Left ventricle myocardium superior (tissue), 1 donor: ENCODE measurements at places on chromosomes 4 and X.

GRCh38 chr4:150212485-150212884 is 134.2 kb downstream of the DCLK2 start:
- no peak for DNase-seq

DNA sequence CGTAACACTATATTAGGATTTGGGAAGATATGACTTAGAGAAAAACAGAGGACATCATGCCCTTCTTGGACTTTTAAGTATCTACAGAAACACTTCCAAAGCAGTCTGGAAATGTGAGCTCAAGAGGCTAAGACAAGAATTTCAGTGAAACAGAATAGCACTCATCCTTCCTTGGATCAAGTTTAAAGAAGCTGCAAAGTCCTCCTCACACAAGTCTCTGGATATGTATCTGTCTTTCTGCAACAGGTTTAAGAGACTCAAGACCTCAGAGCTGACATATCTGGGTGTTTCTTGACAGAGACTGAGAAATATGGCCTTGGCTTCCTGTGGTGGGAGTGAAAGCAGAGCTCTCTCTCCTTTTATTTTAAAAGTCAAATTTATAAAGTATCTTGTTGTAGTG is 82.5 kb upstream of the GIMD1 start:
- no peak for DNase-seq

- no peak for DNase-seq
Observed at GRCh38 chrX:17411205-17411604, 36.2 kb downstream of the NHS start.

GRCh38 chrX:40470830-40471429 is 109.8 kb upstream of the ATP6AP2 start:
- DNase-seq = no peak

DNA sequence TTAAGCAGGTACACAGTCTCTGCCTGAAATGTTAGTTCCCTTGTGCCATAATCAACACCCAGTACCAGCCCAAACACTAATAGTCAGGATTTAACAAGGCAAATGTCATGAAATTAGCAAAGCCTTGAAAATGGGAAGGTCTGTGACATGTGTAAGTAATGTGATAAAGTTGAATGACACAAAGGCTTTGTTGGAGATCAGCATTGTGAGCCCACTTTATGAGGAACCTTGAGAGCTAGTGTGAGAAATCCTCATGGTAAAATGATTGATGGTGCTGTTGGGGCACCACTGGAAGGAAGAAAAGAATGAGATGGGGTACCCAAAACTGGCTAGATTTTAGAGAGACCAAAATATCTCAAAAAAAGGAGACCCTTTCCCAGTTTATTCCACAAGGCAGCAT is 3.3 kb upstream of the LIN54 start:
- DNase-seq = no peak

- DNase-seq = no peak
Observed at GRCh38 chrX:123184866-123185276, 793 bp downstream of the GRIA3 start.

DNA sequence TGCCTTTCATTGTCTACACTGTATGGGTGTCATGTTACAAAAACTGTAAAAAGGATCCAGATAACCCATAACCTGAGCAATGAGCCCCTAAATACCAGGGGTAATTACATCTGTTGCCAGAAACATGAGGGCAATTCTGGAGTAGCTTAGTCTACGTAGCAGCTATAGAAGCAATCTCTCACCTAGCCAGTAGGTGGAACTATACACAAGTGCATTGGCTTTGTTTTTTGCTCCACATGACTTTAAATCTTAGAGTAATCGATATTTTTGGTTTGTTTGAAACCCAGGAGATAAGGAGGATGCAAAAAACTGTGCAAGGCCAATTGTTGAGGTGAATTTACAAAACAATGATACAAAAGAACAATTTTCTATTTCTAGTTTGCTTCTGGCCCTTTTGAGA is 57.5 kb downstream of the GPR82 start:
- DNase-seq = no peak

GRCh38 chr4:42653626-42654560 is 3.0 kb downstream of the ATP8A1 start:
- no peak for DNase-seq

DNA sequence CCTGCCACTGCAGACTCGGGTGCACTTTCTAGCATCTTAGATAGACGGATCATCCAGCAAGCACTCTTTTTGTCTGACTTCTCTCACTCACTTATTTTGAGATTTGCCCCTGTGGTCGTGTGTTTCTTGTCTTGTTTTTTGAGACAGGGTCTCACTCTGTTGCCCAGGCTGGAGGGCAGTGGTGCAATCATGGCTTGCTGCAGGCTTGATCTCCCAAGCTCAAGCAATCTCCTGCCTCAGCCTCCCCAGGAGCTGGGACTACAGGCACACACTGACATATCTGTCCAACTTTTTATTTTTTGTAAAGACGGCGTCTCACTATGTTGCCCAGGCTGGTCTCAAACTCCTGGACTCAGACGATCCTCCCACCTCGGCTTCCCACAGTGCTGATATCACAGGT is 26.7 kb downstream of the FGFR3 start:
- DNase-seq = no peak

- DNase-seq = no peak
Observed at GRCh38 chrX:148624951-148625474, 124.6 kb downstream of the AFF2 start.

DNA sequence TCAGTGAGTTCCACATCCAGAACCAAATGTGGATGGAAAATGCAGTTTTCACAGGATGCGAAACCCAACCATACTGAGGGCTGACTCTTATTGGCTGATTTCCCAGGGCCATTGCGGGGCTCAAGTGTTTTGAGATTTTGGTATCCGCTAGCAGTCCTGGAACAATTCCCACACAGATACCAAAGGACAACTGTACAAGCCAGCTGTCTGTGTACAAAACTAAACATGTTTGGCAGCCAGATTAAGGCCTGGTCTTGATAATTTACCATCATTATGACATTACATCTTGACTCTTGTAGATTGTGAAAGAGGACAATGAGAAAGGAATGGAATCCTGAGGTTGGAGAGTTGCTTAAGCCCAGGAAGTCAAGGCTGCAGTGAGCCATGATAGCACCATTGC is 121.9 kb downstream of the DKK2 start:
- no peak for DNase-seq

- peak; percentile 45 for DNase-seq
Observed at GRCh38 chr4:118265312-118266144, 87.3 kb downstream of the PRSS12 start.

DNA sequence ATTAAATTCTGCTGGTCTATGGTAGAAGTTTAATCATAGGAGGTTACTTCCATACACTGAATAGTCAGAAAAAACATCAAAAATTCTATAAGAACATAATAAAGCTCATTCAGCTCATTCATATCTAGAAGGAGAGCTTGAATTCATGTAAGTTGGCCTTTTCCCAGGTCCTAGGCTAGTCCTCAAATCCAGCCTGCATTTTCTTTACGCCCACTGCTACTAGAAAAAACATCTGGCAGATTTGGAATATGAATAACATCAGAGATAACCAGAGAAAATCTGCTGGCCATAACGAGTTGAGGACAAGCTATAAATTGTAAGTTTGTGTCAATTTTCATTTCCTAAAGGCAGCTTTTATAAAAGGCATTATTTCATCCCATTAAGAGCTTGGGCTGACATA is 95.5 kb downstream of the MXRA5 start:
- no peak for DNase-seq

DNA sequence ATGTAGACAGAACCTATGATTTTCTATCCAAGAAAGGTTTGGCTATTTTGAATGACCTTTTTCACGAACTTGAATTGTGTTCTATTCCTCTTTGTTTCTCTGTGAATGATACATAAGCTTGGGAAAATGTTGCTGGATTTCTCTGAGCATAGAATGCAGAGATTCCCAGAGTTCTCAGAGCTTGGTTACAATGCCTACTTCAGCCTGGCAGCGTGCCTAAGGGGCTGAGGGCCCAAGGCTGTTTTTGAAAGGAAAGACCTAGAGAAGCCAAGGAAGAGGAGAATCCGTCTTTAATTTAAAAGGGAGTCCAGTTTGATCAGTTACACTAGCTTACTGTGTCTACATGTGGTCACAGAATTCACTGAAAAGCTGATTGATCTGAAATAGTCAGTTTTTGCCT is 55.3 kb upstream of the CXorf51B start:
- no peak for DNase-seq

DNA sequence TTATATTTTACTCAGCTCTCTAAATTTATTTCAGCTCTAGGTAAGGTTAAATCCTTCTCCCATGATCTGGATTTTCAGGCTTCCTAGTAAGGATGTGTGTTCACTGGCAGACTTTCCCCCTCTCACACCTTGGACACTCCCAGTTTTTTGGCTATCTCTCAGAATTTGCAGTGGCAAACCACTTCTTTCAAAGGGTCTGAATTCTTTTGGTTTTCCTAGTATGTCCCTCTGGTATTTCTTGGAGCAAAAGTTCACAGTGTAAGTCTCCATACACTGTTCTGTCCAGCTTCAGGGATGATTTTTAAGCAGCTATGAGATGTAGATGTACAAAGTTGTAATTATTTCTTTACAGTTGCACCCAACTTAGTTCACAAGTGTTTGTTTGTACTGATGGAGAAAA is 653.8 kb upstream of the GALNT7 start:
- no peak for DNase-seq

DNA sequence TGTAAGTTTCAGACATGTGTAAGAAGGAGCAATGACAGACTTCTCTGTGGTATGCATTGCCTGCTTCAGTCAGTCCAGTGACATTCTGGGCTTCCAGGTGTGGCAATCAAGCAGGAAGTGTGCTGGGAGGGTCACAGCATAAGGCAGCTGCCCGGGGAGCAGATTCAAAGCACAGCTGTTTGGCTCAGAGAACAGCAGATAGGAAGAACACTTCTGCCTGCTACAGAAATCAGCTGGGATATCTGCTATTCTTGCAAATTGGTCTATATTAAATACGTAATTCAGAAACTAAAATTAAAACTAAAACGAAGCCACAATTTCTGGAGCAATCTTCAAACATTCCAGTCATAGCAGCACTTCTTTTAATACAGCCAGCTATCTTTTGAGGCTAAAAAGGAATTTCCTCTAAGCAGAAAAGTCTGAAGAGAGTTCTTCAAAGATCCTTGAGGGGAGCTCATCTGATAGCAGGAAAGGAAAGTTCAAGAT is 47.5 kb upstream of the GALNT7 start:
- no peak for DNase-seq

DNA sequence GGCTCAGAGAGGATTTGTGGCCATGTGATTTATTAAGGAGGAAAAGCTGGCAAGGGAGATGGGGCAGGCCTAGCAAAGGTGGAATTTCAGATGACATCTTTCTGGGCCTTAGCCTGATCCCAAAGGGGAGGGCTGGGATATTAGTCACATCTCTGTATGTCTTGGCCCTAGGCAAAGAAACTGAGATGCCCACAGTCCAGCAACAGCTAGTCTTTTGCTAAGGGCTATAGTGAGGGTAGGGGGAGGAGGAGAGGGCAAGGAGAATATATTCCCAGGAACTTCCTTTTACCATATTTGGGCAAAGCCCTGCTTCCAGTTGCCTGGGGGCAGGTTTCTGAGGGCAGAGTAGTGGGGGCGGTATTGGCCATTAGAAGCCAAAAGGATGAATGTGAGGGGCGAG is 209.8 kb upstream of the NR3C2 start:
- no peak for DNase-seq

- DNase-seq = no peak
Observed at GRCh38 chrX:111259559-111259958, 10.7 kb downstream of the CAPN6 start.

- DNase-seq = no peak
Observed at GRCh38 chr4:89582756-89583505, 254.0 kb downstream of the SNCA start.

DNA sequence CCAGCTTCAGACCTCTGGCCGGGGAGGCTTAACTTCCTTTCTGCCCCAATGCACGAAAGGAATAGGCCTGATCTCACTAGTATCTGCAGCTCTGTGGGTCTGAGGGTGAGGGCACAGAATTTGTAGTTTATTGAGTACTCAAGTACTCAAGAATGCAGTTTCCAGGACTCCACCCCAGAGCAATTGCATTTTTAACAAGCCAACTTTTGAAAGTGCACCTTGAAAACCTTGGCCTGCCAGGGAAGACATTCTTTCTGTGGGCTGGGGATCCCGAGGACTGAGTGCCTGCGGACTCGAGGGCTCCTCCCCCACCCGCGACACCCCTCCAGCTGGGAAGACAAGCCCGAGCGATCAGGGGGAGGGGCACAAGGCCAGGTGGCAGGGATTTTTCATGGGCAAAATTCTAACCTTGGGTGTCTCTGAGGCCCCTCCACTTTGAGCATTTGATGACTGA is 22.4 kb downstream of the RS1 start:
- no peak for DNase-seq

- DNase-seq = no peak
Observed at GRCh38 chr4:134762053-134762452, 560.5 kb upstream of the PABPC4L start.

DNA sequence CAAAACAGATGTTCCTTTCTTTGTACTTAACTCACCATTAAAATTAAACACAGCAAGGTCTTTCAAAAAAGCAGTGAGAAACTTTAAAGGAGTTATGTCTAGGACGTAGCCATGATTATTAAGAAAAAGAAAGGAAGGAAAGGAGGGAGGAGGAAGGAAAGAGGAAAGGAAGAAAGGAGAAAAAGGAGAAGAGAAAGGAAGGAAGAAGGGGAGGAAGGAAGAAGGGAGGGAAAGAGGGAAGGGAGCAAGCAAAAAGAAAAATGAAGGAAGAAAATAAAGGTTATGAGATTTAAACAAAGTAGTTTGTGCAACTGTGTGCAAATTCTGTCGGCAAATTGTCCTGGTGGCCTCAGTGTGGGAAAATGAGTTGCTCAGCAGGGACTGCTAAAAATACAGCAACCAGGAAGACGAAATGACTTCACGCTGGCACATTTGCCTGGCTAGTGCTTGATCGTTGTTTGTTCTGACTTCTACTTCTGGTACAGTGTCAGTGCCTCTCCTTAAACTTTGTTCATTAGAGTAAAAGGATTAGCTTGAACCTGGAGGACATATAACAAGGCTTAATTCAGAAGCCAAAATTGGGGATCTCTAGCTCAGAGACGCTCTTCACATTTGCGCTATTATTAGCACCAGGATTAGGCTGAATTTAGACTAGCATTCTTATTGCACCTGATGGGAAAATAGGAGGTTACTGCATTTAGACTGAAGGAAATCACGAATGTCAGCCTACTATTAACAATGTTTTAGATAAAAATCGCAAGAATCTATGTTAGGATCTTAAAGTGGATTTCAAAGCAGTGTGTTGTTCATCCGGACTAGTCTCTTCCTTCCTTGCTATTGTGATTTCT is 81.2 kb downstream of the DCK start:
- no peak for DNase-seq

GRCh38 chrX:110951472-110952269 is 144.3 kb upstream of the PAK3 start:
- DNase-seq = no peak

GRCh38 chr4:77120886-77121508 is 36.0 kb upstream of the CCNG2 start:
- no peak for DNase-seq

DNA sequence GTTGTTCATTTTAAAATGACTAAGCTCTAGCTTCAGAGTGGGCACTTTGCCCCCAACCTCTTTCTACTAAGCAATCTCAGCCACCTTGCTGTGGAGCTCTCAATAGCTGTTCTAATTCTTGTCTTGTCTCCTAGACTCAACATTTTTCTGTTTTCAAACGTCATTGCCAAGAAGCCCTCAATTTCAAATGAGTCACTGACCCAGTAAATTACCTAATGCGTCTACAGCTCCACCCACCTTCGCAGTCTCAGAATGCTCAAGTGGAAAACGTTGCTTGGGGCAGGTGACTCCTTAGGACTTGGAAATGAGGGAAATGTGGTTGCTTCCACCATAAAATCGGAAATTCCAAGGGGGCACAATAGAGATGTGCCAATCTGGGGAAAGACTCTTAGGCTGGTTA is 59.0 kb downstream of the ING2 start:
- no peak for DNase-seq

- no peak for DNase-seq
Observed at GRCh38 chrX:71144651-71145050, at the start of gene NLGN3. Gene NLGN3, plus strand, starts transcription at chrX:71144841. Its CDS starts 2,909 bp downstream, at chrX:71147750.
